ENCODE measurements at places on chromosomes 11 and 22. TPM values are rescaled to one million over a fixed set of nuclear protein-coding genes. Genes with fewer than 3 reads are reported as not detected.

The TST gene
- total RNA-seq = 30.2 TPM

The ISX gene
- total RNA-seq = not detected

GRCh38 chr22:46846150-46846831 is 83.8 kb downstream of the TBC1D22A start:
- no peak for DNase-seq

DNA sequence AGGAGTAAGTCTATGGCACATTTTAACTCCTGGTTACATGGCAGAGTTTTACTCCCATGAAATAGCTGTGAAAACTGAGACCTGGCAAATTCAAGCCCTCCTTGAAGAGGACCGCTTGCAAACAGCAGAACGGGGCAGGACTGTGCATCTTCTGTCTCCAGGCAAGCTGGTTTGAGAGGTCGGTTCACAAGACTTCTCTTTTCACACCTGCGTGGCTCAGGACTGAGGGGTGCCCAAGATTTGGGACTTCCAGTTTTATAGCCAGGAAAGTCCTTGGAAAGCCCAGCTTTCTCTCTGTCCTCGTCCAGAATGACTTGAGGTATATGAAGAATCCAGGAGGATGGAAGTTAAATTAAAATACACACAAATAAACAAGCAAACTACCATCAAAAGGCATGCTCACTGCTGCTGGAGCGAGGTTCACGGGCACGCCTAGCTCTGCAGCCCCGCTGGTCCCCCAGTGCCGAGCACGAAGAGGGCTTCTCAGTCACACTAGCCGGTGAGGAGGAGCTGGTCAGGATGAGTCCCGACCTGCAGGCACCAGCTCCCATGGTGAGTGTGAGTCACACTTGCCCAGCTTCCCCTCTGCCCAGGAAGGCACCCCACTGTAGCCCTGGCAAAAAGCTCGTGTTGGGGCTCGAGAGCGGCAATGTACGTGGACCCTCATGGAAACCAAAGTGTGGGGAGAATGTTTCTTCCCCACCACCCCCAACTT is 1382.4 kb downstream of the BRD1 start:
- DNase-seq = no peak

GRCh38 chr11:30346068-30346688 is 23.3 kb downstream of the ARL14EP start:
- DNase-seq = peak; percentile 89

GRCh38 chr11:626475-627307 is at the start of gene SCT:
Gene SCT, minus strand, starts transcription at chr11:627181. Its CDS starts 38 bp downstream, at chr11:627143.
- no peak for DNase-seq

Data from lung (tissue), 17 donors.